HFFc6 (cell line): ENCODE measurements at places on chromosomes 2 and 18.

DNA sequence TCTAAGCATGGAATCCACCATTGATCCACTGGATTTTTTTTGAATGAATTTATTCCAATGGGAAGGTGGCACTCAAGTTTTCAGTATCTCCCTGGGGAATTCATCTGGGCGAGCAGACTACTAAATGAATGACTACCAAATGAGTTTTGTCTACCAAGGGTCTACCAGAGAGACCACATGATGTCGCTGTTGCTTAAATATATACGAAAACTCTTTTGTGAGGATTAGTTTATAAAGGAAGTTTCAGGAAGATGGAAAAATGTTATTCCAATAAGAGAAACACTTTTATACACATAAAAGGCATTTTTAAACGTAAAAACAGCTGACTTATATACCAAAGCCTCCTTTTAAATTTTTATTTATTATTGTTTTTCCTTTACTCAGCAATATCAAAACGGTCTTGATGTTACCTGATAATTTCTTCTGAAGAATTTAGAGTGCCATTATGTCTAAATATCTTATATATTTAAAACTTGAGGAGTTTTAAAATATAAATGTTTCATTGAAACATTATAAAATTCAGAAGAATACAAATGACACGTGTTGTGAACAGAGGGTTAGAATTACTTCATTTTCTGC, 139.7 kb downstream of the HRH4 start:
- H3K27ac ChIP-seq, result no peak overlapping the region
- DNase-seq, result peak; percentile 36
- H3K36me3 ChIP-seq, result no peaks in the 10 kb centered on the region
- H3K4me1 ChIP-seq, result no peaks in the 10 kb centered on the region

DNA sequence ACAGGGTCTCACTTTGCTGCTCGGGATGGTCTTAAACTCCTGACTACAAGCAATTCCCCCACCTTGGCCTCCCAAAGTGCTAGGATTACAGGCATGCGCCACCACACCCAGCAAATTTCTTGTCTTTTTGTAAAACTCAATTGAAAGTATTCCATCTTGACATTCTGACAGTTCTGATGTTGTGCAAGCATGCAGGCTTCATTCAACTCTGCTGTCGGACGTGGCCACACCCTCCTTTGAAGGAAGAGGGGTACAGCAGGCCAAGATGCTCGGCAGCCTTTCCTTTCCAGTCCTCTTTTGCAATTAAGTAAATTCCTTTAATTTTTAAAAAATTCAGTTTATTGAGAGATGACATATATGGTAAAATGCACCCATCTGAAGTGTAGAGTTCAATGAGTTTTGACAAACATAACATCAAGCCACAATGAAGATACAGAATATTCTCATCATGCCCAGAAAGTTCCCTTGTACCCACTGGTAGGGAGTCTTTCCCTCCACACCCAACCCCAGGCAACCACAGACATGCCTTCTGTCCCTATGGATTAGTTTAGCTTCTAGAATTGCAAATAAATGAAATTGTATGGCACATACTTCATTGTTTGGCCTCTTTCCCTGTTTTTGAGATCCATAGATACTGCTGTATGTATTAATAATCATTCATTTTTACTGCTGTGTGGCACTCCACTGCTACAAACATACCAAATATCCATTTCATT, 33.1 kb downstream of the TUBB6 start:
- peaks cover 24% of the 10 kb centered on the region for H3K4me1 ChIP-seq
- H3K36me3 ChIP-seq, result peaks cover 39% of the 10 kb centered on the region
- DNase-seq, result no peak
- no peak overlapping the region for H3K4me3 ChIP-seq
- no peak overlapping the region for H3K27ac ChIP-seq
- no peaks in the 10 kb centered on the region; the same call in 1 of the 2 replicates for H3K27me3 ChIP-seq

DNA sequence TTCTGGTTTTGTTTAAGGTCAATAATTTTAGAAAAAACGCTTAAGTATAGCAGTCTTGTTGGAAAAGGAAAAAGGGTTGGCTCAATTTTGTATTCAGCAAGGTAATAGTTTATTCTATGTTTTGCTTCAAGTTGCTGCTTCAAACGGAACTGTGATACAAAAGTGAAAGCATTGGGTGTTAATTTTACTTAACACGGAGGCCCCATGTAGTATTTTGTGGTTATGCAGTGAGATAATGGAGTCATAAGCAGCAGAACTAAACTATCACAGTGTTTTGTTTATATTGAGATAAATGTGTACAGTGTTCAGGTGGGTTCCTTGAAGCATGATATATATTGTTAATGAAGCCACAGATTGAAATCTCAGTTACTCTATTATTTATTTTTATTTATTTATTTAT, 67.0 kb upstream of the LYPD6B start:
- no peaks in the 10 kb centered on the region for H3K4me1 ChIP-seq
- H3K27me3 ChIP-seq, result peaks cover 21% of the 10 kb centered on the region
- no peak for DNase-seq
- no peak overlapping the region for H3K4me3 ChIP-seq

GRCh38 chr18:47909484-47909883, 21.0 kb downstream of the SMAD2 start:
- no peak overlapping the region for H3K4me3 ChIP-seq
- no peak overlapping the region for H3K27ac ChIP-seq
- H3K36me3 ChIP-seq, result peaks cover 38% of the 10 kb centered on the region
- H3K4me1 ChIP-seq, result peaks cover 21% of the 10 kb centered on the region
- DNase-seq, result no peak

DNA sequence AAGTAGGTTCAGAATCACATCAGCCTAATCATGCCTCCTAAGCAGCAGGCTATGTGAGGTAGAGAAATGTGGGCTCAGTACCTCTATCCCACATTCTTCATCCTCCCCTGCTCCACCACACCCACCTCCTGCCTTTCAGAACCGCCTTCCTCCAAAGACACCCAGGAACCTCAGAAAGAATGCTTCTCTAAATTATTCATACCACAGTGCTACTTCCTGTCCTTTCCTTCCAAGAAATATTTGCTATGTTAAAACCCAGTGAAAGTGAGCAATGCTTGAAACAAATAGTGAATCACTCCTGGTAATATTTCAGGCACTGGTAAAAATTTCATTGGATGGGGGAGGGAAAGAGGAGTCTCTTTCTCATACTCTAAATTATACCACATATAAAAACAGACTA, 24.0 kb upstream of the CREB1 start:
- H3K4me1 ChIP-seq, result peaks cover 40% of the 10 kb centered on the region
- peak overlapping the region; percentile 39 for H3K4me3 ChIP-seq
- no peaks in the 10 kb centered on the region for H3K27me3 ChIP-seq
- H3K36me3 ChIP-seq, result no peaks in the 10 kb centered on the region
